Stimulated activated CD8-positive, alpha-beta memory T cell treated with anti-CD3 and anti-CD28 coated beads, Interleukin-15, amount 100 ng/mL, for 1 hour (primary cell): ENCODE measurements at places on chromosomes 7 and 10.

- DNase-seq = no peak
Observed at GRCh38 chr7:14233868-14234369, 244.5 kb upstream of the ETV1 start.

- DNase-seq = no peak
Observed at GRCh38 chr10:100838986-100839385, 73.8 kb upstream of the SLF2 start.

DNA sequence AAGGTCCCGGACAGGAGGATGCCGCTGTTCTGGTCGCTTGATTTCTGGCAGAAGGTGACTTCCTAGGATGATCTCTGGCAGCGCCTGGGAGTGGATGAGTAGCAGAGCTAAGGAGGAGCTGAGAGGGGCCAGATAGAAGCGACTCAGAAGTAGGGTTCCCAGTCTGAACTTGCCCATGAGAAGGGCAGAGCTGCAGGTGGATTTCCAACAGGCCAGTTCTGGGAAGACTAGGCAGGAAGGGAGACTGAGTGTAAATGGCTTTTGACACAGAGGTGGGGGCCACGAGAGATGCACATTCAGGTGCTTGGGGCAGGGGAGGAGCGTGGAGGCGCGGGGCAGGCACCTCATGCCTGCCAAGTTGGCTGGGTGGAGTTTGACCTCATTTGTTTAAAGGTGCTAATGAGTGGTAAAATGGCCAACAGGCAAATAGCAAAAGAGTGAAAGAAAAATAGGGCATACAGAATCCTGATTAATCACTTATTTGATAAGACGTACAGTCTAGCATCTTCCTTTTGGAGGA is 58.8 kb downstream of the SHH start:
- DNase-seq = no peak

DNA sequence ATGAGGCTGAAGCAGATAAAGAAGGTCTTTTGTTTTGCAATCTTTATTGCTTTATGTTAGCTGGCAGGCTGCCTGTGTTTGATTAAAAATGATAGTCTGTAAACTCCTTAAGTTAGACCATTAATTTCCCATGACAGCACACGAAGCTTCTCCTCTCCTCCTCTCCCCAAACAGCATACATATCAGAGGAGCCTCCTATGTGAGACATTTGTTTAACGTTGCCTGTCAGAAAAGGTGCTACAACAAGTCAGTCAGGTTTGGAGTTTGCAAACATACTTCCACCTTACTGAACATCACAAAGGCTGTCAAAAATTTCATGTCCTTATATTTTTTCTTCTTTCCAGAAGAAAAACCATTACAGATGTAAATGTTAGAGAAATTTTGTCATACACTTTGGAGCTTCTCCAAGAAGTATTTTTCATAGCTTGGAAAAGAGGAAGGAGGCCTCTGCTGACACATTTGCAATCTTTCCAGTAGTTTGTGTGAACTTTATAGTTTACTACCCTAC is 393.1 kb downstream of the EXOC4 start:
- no peak for DNase-seq

- DNase-seq = no peak
Observed at GRCh38 chr7:81053623-81054022, 134.8 kb upstream of the SEMA3C start.

GRCh38 chr7:114740941-114741340 is 181.0 kb upstream of the MDFIC start:
- DNase-seq = no peak

- peak; percentile 42 for DNase-seq
Observed at GRCh38 chr10:103470761-103471653, 8.0 kb downstream of the CALHM3 start.

GRCh38 chr7:39271402-39271801 is 293.7 kb downstream of the POU6F2 start:
- no peak for DNase-seq

DNA sequence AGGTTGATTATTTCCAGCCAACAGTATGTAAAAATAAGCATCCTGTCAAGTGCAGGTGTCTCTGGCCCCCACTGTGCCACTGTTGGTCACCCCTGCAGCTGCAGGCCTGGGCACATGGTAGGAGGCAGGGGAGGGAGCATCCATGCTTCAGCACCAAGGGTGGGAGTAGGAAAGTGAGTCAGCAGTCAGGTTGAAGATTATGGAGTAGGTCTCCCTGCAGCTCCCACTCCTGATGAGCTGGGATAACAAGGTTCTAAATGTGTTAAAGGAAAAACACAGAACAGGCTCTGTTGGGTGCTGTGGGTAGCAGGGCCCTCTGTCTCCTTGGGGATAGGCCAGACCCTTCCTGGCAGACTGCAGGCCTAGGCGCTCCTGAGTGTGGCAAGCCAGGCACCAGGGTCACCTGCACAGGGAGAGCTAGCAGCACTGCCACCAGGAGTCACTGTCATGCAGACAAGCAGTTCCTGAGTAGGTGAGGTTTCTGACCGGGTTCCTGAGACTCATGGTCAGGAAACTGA is 59.3 kb downstream of the NUDCD3 start:
- no peak for DNase-seq

GRCh38 chr7:151839451-151839921 is 37.4 kb downstream of the PRKAG2 start:
- DNase-seq = no peak

GRCh38 chr7:150737265-150738055 is at the start of gene GIMAP5:
Gene GIMAP5 (plus strand): TSS chr7:150737418. CDS start chr7:150740885, 3,467 bp downstream.
- no peak for DNase-seq

DNA sequence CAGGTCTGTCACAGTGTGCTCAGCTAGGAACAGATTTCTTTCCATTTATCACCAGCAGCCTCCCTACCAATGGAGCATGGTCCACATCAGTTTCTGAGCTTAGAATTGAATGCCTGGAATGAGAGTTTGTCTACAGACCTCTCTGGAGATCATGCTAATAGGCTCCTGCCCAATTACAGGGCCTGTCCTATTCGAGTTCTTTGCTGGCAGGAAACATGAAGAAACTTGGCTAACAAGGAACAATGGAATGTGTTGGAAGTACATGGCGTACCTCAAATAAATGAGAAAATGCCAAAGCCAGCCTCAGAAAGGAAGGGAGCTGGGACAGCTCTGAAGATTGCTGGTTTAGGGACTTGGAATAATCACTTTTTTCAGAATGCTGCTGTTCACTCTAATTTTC is 186.0 kb upstream of the AKR1E2 start:
- DNase-seq = no peak

- DNase-seq = no peak
Observed at GRCh38 chr10:129971381-129972144, 7.5 kb upstream of the EBF3 start.

GRCh38 chr7:47380325-47381133 is 201.4 kb downstream of the TNS3 start:
- DNase-seq = no peak

GRCh38 chr10:126247446-126247975 is 140.8 kb downstream of the ADAM12 start:
- DNase-seq = no peak
